ENCODE measurements at places on chromosomes 5 and 9.

DNA sequence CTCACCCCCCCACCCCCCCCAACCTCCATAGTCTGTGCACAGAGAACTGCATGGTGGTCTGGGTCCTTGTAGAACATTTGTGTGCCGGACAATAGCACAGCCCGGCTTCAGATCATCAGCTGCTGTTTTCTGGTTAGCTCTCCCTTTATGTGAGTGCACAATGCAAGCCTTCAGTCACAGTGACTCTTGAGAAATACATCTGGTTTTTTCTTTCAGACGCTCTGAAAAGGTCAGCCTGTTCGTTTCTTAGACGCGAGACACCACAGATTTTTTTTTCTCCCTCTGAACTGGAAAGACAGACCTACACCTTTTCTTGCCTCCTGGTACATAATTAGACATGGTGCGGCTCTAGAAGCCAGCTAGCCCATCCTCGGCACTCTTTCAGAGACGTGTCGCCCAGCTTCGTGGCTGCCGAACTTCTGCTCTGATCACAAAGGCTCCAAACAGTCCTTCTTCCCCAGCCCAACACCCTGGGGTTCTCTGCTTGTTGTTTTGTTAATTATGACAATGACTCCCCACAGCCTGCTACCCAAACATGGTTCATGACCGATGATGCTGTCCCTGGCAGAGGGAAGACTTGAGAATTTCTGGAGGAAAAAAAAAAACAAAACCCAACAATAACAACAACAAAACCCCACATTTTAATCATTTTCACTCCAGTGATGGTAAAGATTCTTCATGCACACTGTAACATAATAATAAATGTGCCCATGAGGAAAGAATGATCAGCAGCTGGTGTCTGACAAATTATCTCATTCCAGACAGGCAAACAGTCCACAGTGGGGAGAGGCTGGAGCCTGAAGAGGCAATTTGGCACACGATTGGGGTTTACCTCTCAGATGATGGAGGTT, 241.4 kb upstream of the ZNF462 start:
- no peak for DNase-seq

- DNase-seq: peak; percentile 78
Observed at GRCh38 chr5:167633931-167634341, 657.5 kb upstream of the WWC1 start.

DNA sequence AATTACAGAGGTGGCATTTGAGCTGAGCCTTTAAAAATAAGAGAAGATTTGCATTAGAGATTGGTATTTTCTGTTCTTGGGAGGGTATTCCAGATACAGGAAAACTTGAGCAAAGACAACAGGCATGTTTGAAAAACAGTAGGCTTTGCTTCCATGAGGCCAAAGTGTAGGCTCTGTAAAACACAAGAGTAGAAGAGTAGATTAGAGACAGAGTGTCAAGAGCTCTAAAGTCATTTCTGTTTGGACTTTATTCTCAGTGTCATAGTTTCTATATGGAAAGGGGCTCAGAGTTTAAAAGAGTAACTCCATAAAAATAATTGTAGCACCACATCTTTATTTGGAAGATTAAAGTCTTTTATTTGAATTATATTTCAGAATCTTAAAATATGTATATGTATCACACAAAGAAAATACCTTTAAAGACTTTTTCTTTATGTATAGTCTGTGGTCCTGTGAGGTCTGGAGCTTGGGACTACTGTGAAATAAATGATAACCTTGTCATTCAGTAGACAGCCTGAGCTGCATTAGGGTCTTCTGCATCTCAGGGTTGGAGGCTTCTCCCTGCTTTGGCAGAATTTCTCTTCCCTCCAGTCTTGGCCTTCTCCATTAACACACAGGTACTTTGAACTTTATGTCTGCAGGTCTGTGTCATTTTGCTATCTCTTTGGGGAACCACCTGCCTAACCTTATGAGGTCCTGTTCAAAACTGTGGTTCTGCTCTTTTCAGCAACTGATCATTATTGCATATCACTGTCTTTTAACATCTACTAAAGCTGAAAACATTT, 73.6 kb downstream of the ZSWIM6 start:
- no peak for DNase-seq

- DNase-seq: peak; percentile 82
Observed at GRCh38 chr9:34612788-34613390, 992 bp upstream of the RPP25L start.

- no peak for DNase-seq
Observed at GRCh38 chr5:109483395-109483971, 73.7 kb upstream of the PJA2 start.

- DNase-seq: no peak
Observed at GRCh38 chr5:146363161-146363874, 24.7 kb downstream of the POU4F3 start.

DNA sequence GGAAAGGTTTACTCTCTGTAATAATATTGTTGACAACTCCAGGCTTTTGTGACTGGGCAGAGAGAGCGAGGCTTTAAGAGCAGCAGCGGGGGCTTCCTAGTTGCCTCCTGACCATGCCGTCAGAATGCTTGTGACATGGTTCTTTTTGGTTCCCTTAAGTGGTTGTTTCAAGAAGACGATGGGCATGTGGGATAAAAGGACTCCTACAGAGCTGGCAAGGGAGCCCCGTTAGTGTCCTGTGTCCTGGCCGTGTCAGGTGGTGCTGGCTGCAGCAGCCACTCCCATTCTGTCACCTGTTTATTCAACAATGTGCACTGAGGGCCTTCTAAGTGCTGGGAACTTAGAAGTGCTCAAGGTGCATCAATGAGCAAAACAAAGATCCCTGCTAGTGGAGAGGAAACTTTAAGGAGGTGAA, 19.7 kb downstream of the LCP2 start:
- no peak for DNase-seq

DNA sequence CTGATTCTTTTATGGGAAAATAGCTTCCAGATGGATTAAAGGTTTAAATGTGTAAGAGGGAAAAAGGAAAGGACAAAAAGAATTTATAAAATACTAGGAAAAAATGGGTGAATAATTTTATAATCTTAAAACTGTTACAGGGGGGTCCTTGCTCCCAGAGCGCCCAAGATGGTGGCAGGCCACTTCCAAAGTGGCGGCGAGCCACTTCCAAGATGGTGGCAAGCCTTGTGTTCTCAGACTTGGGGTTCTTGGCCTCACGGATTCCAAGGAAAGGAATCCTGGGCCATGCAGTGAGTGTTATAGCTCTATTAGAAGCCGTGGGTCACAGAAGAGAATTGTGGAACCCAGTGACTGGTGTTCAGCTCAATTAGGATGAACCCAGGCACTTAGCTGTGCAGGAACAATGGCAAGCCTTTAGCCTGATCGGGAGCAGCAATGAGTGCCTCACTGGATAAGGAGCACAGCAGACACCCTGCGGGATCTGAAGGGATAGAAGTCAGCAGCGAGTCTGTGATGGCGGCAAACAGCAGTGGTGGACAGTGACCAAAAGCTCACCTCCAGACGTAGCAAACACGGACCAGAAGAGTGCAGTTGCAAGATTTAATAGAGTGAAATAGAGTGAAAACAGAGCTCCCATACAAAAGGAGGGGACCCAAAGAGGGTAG, 83.2 kb upstream of the SNCAIP start:
- no peak for DNase-seq

GRCh38 chr9:85056203-85056572, 386.7 kb downstream of the NTRK2 start:
- no peak for DNase-seq
